ENCODE measurements at places on chromosomes 16 and 17. TPM values are rescaled to one million over a fixed set of nuclear protein-coding genes. Genes with fewer than 3 reads are reported as not detected.

DNA sequence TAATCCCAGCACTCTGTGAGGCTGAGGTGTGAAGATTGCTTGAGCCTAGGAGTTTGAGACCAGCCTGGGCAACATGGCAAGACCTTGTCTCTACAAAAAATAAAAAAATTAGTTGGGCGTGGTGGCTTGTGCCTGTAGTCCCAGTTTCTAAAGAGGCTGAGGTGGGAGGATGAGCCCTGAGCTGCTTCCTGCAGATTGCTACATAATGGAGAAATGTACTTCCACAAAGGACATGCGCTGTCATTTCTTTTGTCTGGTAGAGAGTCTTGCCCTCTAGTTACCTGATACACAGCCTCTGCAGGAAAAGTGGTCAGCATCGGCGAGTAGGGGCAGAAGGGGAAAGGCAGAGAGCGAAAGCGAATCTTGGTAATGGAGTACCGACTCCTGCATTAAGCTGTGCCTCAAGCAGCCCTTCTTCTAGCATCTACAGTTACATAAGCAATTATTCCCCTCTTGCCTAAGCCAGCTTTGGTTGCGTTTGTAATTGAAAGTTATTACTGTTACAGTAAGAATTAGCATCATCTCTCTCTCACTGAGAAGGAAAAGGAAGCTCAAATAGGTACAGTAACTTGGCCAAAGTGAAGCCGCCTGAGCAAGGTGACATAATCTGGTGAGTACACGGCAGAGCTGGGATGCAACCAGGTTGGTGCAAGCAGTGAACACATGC, 18.5 kb upstream of the GGA2 start:
- DNase-seq, result no peak

LPO gene
- total RNA-seq, result not detected

UMOD gene
- total RNA-seq, result not detected

DNA sequence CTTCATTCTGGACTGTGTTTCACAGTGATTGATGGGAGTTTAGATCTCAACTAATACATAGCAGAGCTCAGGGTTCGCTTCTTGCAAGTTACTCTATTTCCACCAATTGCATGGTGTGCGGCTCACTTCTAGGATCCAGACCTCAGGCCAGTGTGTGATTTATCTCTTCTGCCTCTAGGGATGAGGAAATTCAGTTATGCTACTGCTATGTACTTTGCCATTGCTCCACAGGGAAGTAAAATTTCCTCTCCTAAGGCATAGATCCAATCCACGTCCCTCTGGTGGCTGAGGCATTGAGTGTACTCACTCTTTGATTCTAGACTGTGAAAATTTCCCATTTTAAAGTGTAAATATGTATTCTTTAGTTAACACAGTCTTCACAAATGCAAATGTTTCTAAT, 214.1 kb downstream of the HS3ST3B1 start:
- peak; percentile 34 for DNase-seq

DNA sequence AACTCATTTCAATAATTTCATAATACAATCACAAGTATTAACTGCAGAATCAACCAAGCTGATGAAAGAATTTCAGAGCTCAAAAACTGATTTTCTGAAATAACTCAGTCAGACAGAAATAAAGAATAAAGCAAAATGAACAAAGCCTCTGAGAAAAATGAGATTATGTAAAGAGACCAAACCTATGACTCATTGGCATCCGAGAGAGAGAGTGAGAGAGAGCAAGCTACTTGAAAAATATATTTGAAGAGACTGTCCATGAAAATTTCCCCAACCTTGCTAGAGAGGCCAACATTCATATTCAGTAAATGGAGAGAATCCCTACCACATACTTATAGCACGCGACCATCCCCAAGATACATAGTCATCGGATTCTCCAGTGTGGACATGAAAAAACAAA, 1376.4 kb downstream of the CDH11 start:
- no peak for DNase-seq

DNA sequence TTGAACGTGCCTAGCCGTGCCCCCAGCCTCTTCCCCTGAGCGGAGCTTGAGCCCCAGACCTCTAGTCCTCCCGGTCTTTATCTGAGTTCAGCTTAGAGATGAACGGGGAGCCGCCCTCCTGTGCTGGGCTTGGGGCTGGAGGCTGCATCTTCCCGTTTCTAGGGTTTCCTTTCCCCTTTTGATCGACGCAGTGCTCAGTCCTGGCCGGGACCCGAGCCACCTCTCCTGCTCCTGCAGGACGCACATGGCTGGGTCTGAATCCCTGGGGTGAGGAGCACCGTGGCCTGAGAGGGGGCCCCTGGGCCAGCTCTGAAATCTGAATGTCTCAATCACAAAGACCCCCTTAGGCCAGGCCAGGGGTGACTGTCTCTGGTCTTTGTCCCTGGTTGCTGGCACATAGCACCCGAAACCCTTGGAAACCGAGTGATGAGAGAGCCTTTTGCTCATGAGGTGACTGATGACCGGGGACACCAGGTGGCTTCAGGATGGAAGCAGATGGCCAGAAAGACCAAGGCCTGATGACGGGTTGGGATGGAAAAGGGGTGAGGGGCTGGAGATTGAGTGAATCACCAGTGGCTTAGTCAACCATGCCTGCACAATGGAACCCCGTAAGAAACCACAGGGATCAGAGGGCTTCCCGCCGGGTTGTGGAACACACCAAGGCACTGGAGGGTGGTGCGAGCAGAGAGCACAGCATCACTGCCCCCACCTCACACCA, 724 bp downstream of the GAA start:
- DNase-seq, result peak; percentile 19

DNA sequence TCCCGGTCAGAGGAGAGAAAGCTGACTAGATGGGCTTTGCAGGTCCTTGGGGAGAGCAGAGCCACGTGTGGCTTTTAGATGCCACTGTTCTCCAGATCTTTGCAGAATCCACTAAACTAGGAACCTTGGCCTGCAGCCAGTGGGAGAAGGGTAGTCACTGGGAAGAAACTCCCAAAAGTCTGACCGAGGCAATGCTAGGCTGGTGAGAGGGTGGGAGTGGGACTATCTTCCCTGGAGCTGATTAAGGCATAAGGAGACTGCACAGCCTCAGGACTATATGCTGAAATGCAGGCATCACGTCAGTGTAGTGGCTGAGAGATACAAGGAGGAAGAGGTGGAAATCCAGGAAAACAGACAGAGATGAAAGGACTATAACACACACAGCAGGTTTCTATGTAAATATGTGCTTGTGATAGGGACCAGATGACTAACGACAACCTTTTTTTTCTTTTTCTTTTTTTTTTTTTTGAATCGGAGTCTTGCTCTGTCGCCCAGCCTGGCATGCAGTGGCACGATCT, 2.2 kb upstream of the GSDMA start:
- DNase-seq, result no peak

DNA sequence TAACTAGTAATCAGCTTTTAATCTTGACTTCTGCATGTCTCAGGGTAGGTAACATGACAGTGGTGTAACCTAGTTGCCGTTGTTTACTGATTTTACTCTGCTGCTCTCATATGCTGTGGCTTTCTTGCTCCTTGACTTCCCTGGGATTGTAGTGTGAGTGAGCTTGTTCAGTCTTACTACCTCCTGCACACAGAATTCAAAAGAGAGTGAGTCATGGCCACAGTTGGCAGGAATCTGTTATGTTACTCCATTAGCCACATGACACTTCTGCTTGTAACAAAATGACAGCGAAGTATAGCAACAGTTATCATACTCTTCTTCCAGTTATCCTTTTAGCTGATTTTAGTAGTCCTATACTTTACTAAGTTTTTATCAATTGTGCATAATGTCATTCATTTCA, 18.8 kb downstream of the TNRC6A start:
- peak; percentile 12 for DNase-seq

EFCAB5 gene
- 0.61 TPM for total RNA-seq

ARHGAP27 gene
- total RNA-seq, result 85.8 TPM
